ENCODE measurements at places on chromosomes 3 and 15.

- no peak for DNase-seq
These were observed 38.7 kb upstream of the PTPN23 start for GRCh38 chr3:47342151-47342550.

DNA sequence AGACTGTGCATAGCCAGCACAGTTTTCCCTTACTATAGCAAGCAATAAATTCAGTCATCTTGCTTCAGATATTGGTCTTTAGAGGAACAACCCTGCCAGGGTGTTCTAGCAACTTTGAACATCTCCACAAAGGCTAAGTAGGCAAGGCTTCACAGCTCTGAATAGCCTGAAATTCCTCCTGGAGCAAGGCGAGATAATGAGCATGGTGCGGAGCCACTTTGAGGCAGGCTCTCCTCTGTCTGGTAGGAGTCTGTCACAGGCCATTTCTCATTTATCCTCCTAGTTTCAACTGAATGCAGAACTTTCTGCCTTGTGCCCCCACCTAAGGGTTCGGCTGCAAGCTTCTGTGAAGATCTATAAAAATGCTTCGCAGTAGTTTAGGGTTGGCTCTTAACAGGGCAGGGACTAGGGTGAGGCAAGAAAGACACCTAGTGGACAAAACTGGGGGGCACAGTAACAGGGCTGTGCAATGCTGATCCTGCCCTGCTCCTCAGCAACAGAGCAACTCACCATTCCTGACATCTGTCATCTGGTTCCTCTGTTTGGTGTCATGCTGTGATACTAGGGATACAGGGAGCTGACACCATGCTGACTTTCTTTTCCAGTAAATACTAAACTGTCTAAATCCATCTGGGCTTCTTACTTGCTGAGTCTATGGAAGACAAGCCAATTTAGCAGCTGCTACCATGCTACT, 16.6 kb upstream of the EHHADH start:
- DNase-seq, result peak; percentile 69

- no peak for DNase-seq
These were observed 21.7 kb downstream of the THSD4 start for GRCh38 chr15:71136793-71137518.

DNA sequence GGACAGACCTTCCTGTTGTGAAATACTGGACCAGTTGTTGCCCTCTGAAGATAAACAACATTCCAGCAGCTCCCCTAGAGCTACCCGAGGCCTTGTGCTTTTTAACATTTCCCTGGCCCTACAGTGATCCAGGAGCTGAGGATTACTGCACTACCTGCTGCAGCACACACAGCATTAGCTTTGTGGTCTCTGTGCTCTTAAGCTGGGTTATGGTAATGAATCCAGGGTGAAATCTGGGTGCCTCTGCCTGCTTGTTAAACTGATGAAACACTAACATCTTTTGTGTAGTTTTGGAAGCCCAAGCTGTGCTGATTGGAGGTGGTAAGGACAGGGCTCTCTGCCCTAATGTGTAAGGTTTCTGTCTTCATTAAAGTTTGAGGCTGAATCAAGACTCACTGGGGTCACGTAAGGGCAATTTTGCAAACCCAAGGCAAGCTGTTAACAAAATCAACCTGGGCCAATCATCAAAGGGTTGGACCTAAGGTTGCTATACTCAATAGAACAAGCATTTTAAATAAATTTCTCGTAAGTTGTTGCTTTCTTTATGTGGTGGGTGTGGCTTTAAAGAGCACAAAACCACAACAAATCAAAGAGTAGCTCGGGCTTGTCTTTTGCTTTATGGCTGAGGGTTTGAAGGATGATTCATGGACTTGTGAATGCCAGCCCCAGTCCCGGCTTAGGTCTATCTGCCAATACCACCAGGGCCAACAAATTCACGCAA, 183.9 kb downstream of the TPRG1 start:
- peak; percentile 50 for DNase-seq

DNA sequence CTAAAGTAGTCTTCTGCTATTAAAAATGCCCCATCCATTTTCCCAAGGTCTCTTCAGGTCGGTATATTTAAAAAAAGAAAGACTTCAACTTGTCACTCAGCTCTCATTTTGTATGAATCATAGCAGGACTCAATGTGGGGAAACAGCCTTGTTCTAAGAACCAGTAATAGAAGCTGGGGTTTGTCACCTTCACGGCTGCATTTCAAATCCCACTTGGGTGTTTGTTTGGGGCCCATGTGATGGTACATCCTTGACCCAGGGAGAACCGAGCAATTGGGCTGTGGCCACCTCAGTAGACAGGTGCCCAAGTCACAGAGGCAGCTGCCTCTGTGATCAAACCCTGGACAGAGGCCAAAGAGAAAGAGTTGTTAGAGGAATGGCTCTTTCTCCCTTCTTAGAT, 70.3 kb upstream of the ARL8B start:
- no peak for DNase-seq

DNA sequence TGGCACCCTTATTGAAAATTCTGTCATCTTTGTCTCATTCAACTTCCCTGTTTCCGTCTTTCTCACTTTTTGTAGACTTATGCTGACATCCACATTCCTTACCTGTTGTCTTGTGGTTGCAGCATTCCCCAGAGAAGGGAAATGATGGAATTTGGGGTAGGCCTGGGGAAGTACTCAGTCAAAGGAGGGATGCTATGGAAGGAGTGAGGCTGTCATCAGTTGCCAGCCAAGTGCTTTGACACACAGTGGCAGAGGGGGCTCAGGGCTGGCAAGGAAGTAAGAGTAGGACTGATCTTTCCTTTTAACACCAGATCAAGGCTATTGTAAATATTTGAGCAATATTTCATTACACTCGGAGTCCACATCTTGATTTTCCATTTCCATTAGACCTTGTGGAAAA, 64.4 kb downstream of the RPLP1 start:
- DNase-seq, result no peak

DNA sequence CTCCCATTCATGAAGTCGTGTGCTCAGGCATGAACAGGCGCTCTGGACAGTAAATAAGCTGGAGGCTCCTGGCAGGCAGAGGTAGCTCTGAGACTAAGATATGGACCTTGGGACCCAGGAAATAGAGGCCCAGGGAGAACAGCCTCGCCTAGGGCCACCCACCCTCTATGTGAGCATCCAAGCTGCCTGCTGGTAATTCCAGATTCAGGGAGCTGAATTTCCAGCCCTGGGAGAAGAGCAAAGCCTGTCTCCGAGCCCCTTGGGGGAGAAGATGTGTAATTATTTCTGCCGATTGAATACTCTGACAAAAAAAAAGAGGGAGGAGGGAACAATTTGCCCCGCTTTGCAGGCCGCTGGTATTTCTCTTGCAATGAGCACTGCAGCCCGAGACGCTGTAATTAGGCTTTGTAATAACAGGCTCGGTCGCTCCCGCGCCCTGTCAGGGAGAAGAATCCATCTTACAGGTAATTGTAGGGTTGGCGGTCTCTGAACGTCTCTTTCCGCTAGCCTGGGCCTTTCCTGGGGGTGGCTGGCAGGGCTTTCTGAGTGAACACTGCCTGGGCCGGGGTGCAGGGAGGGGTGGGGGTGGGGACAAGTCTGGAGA, 131.5 kb downstream of the WNT7A start:
- no peak for DNase-seq

- DNase-seq, result peak; percentile 86
These were observed 90.6 kb downstream of the ABI3BP start for GRCh38 chr3:100902572-100902971.

GRCh38 chr15:101171954-101172353, 79.9 kb downstream of the CHSY1 start:
- no peak for DNase-seq

- peak; percentile 37 for DNase-seq
These were observed 10.3 kb upstream of the COPG1 start for GRCh38 chr3:129238945-129239705.

- DNase-seq, result peak; percentile 68
These were observed 153.2 kb downstream of the WNT5A start for GRCh38 chr3:55333923-55334322.

All from AG08395 (cell line).